8988T (cell line): ENCODE measurements at places on chromosomes 2 and 18.

- DNase-seq, result no peak
Measured at GRCh38 chr18:25560369-25560768, 208.4 kb upstream of the ZNF521 start.

DNA sequence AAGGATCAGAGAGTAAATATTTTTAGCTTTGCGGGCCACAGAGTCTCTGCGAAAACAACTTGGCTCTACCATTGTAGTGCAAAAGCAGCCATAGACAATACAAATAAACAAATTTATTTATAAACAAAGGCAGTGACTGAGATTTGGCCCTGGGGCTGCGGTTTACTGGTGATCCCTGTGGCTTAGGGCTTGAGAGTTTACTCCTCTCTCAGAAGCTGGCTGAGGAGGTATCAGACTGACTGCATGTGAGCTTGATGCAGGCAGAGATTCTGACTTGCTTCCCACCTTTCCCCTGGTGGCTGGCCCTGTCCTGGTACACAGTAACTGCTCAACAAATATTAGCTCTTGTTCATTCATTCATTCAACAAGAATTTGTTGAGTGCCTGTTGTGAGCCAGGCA, 81.5 kb downstream of the PRKCE start:
- DNase-seq, result no peak

DNA sequence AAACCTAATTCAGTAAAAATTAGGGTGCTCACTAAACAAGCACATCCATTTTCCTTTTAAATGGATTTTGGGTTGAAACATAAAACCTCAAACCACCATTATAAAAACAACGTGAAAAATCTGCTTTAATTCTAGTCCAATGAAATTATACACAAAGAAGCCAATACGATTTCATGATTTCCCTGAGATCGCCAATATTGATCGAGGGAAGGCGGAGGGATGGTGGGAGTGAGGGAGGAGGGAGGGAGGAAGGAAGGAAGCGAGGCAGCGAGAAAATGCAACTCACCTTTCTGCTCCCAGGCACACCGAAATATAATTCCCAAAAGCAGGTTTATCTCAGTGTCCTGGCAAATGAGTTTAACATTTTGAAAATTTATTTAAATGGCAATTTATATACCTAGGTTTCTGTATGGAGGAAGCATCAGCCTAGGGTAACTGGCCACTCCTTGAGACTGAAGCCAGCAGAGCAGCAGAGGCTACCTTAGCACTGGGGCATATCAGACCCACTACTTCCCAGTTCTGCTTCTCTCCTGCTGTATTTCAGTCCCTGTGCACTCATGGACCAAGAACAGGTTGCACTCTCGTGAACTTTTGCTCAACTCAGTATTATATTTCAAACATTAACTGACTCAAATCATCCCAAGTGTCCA, 2.3 kb upstream of the ONECUT2 start:
- DNase-seq, result no peak

GRCh38 chr2:52475590-52475989, 1292.0 kb upstream of the CHAC2 start:
- no peak for DNase-seq

- no peak for DNase-seq
Measured at GRCh38 chr2:175612280-175612679, 389.8 kb downstream of the LNPK start.

DNA sequence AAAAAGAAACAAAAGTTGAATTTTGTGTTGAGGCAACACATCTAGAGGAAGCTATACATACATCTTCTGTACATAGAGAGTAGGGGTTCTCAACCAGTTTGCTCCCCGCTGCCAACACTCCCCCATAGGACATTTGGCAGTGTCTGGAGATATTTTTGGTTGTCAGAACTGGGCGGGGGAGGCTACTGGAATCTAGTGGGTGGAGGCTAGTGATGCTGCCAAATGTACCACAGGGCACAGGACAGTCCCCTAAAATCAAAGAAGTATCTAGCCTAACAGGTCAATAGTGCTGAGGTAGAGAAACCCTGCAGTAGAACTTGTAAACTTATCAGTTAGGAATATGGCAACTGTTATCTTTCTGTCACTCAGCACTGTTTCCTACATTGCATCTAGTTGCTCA, 21.3 kb downstream of the ADAM23 start:
- DNase-seq, result no peak

GRCh38 chr2:143705108-143705707, 576.0 kb downstream of the ARHGAP15 start:
- no peak for DNase-seq

DNA sequence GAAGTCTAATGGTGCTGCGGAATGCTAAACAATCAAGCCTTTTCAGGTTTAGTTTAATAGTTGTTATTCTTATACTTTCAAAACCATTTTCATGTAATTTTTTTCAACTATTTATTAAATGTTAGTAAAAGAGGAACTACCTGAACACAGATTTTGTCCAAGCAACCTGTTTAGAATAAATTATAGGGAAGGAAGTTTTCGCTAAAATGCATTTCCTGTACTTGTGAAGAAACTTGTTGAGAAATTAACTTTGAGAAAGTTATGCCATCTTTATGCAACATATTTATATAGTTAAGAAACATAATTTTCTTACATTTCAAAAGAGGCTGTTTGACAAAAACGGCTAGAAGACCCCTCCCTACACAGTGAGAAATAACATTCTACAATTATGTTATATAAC, 16.6 kb downstream of the MAP4K4 start:
- DNase-seq, result no peak

DNA sequence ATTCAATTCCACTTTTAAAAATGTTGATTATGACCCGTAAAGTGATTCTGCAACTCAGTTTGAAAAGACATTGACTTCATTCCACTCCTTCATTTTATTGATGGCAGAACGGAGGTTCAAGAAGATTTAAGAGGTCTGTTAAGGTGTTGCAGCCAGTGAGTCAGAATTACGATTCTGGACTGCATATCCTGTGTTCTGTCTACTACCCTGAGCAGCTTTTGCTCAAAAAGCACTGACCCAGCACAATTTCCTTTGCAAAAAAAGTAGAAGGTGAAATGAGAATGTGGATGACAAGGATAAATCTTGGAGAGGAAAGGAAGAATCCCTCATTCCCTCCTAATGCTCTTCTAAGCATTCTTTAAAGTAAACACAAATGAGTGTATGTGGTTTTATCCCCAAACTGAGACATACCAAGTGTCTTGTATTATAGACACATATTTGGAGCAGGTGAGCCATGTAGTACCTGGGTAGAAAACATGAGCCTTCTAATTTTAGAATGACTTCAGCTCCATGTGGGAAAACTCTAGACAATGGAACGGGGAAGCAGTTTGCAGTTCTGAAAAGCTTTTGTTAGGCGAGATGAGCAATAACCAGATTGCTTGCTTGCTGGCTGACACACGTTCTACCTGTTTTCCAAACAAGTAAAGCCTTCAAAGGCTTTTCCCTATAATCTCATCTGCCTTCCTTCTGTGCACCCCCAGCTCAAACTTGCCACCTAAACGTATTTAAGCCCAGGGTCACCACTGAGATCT, 44.7 kb downstream of the TGFA start:
- no peak for DNase-seq

- no peak for DNase-seq
Measured at GRCh38 chr2:62176801-62177200, 19.1 kb upstream of the B3GNT2 start.

GRCh38 chr18:58416704-58417683, 211.9 kb downstream of the ALPK2 start:
- DNase-seq, result no peak

GRCh38 chr2:226050822-226051221, 651.3 kb downstream of the NYAP2 start:
- no peak for DNase-seq

- DNase-seq, result no peak
Measured at GRCh38 chr2:239803766-239804115, 221.4 kb downstream of the NDUFA10 start.

GRCh38 chr2:76567478-76567877, 856.8 kb upstream of the GCFC2 start:
- DNase-seq, result no peak

- DNase-seq, result no peak
Measured at GRCh38 chr2:223835701-223836532, 1.5 kb downstream of the AP1S3 start.
